ENCODE measurements at places on chromosomes 4 and X. TPM values are rescaled to one million over a fixed set of nuclear protein-coding genes. Genes with fewer than 3 reads are reported as not detected.

- H3K36me3 ChIP-seq, result no peaks in the 10 kb centered on the region
- no peaks in the 10 kb centered on the region for H3K27me3 ChIP-seq
- DNase-seq, result no peak
- no peak overlapping the region for H3K27ac ChIP-seq
Measured at GRCh38 chrX:580030-580429, 50.6 kb upstream of the SHOX start.

GRCh38 chr4:20178902-20179576 lies 72.7 kb upstream of the SLIT2 start:
- no peaks in the 10 kb centered on the region for H3K4me1 ChIP-seq

- no peak for DNase-seq
- H3K27me3 ChIP-seq, result no peaks in the 10 kb centered on the region
- H3K4me3 ChIP-seq, result no peak overlapping the region
- H3K36me3 ChIP-seq, result no peaks in the 10 kb centered on the region
Measured at GRCh38 chrX:85998954-85999353, 48.4 kb downstream of the CHM start.

- no peaks in the 10 kb centered on the region for H3K36me3 ChIP-seq
- H3K4me1 ChIP-seq, result no peaks in the 10 kb centered on the region
- no peak for DNase-seq
- H3K27me3 ChIP-seq, result no peaks in the 10 kb centered on the region
- H3K27ac ChIP-seq, result no peak overlapping the region
Measured at GRCh38 chr4:137587796-137588195, 55.5 kb upstream of the PCDH18 start.

DNA sequence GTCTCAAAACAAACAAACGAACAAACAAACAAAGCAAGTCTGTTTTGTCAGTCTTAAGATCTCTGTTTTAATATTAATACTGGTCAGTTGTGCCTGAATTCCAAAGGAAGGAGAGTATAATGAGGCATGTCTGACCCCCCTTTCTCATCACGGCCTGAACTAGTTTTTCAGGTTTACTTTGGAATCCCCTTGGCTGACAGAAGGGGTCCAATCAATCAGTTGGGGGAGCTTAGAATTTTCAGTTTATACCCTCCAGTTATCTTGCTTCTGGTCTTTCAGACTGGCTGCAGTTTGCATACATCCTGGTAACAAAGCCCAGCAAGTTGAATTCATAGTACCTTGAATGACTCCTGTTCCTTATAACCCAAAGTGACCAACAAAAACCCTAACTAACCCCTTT lies 41.1 kb downstream of the TBC1D9 start:
- peaks cover 14% of the 10 kb centered on the region for H3K4me1 ChIP-seq
- DNase-seq, result no peak
- no peaks in the 10 kb centered on the region for H3K36me3 ChIP-seq
- no peaks in the 10 kb centered on the region for H3K27me3 ChIP-seq

Gene IL2
- total RNA-seq, result not detected

Gene IGBP1
- total RNA-seq, result 61.6 TPM

Gene ANXA10
- 33.4 TPM for total RNA-seq

Gene UGT2A1
- 0.12 TPM for total RNA-seq

Gene IDUA
- total RNA-seq, result 13.1 TPM

All from hepatocyte (in vitro differentiated cells).